ENCODE measurements at places on chromosomes 4 and X.
A peak's percentile ranks its signal among the peaks of the same experiment; 100 is the strongest.

DNA sequence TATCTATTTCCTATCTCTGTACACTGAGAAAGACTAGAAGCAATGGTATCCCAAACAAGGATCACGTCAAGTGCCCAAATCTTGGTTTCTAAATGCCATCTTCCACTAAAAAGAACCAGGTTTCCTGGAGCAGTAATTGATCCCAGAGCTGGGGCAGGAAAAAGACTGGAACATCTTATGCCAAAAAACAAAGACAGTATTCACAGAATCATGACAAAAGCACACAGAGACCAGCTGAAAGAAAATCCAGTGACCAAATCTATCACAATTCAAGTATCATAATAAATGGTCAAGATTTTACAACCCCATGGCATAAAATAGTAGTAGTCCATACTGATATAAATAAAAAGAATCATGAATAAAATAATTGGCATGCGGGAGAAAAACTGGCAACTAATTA, 44.9 kb downstream of the CENPC start:
- no peak for DNase-seq

- no peak for DNase-seq
Measured at GRCh38 chr4:189917161-189917891, 23.3 kb upstream of the FRG1 start.

GRCh38 chrX:101507986-101508385, 22.7 kb downstream of the ARMCX4 start:
- no peak for DNase-seq

GRCh38 chr4:169658196-169658595, 37.8 kb downstream of the CLCN3 start:
- no peak for DNase-seq

- no peak for DNase-seq
Measured at GRCh38 chr4:111675746-111676145, 469.5 kb upstream of the FAM241A start.

GRCh38 chr4:53937327-53937726, 127.1 kb downstream of the CHIC2 start:
- DNase-seq = no peak

GRCh38 chrX:29728639-29729038, 486.7 kb upstream of the MAGEB2 start:
- DNase-seq = no peak

- DNase-seq = no peak
Measured at GRCh38 chr4:38935391-38936073, 67.9 kb downstream of the FAM114A1 start.

- DNase-seq = no peak
Measured at GRCh38 chrX:97252111-97252510, 368.4 kb downstream of the RPA4 start.

DNA sequence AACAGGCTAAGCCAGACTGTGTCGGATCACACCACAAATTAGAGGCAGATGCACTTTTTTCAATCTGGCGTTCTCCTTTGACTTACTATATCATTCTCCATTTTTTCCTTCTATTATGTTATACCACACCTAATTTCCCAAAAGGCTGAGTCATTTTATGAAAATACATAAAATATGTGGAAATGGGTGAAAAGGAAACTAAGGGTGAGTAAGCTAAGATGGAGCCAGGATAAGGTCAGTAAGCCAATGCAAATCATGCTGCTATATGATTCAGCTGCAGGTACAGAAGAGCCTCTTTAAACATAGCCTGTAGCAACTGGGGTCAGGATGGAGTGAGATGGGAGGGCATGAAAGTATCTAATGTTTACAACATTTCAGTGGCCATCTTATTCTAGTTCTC, 94.0 kb upstream of the TEX13A start:
- no peak for DNase-seq

- no peak for DNase-seq
Measured at GRCh38 chr4:184420881-184421416, 53.4 kb downstream of the IRF2 start.

DNA sequence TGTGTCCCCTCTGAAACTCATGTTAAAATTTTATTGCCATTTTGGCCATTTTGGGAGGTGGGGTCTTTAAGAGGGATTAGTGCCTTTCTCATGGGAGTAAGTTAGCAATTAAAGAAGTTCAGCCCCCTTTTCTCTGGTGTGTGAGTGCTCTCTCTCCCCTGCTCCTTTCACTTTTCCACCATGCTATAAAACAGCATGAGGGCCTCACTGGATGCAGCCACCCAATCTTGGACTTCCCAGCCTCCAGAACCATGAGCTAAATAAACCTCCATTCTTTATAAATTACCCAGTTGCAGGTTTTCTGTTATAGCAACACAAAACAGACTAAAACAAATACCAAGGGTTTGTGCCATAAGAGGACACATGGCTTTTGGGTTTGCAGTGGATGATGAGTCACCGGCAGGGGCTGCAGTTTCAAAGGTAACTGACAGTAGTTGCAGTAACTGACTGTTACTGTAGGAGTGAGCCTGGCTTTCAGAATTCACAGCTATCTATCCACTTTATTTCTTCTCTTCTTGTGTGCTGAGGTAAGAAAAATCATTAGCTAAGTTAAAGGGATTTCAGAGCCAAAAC, 121.5 kb downstream of the PPEF1 start:
- no peak for DNase-seq

- no peak for DNase-seq
Measured at GRCh38 chr4:139942241-139942640, 211.7 kb downstream of the MAML3 start.

- DNase-seq = peak; percentile 39
Measured at GRCh38 chrX:71622576-71623450, 4.5 kb upstream of the CXCR3 start.

- no peak for DNase-seq
Measured at GRCh38 chrX:14590693-14591424, 61.5 kb downstream of the GLRA2 start.

DNA sequence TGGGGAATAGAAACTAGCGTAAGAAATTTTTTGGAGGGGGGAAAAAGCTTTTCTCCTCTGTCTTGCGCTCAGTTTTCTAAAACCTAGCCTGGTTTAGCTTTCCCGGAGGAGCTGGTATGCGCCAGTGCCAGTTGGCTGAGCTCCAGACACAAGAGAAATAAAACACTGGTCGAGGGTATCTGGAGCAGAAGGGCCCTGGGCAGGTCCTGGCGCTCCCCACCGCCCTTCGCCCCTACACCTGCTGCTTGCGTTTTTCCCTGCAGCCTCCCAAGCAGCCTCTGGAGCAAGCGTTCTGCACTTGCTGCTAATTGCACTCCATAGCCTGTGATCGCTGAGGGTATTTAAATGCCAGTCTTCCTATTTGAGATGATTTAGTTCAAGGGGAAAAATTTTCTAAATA, 816 bp downstream of the EREG start:
- no peak for DNase-seq

DNA sequence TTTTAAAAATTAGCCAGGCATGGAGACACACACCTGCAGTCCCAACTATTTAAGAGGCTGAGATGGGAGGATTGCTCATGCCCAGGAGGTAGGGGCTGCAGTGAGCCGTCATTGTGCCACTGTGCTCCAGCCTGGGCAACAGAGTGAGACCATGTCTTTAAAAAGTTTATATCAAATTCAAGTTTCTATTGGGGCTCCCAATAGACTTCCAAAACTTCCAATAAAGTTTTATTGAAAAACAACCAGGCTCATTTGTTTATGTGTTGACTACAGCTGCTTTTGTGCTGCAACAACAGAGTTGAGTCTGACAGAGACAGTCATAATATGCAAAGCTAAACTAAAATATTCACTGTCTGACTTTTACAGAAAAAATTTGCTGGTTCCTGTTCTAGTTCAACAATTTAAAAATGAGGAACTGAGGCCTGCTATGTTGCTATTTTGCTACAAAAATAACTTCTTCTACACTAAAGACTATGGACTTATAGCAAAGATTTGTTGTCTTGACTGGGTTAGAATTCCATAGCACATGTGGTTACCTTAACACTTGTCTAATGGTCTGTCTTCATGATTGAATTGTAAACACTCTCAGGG, 63.3 kb upstream of the RELL1 start:
- DNase-seq = no peak

GRCh38 chr4:102447413-102447812, 53.7 kb upstream of the NFKB1 start:
- no peak for DNase-seq

GRCh38 chr4:36786519-36786918, 458.0 kb upstream of the NWD2 start:
- no peak for DNase-seq

DNA sequence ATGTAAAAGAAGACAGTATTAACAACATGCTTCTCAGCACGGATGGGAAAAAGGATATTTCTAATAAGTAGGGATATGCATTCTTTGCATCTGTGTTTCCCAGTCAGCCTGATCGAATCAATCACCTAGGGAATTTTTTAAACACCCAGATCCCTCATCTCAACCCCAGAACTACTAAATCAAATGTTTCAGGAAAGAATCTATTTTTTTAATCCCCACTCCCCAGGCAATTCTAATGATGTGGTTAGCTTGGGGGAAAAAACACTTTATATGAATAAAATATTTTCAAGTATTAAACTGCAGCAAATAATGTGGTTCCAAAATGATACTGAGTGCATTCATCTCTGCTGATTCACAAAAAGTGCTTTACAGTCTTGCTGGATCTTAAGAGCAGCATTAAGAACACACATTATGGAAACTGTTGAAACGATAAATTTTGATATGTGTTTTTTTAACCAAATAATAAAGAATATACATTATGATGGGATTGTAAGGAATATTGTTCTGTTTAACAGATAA, 68.7 kb upstream of the GUCY1A1 start:
- no peak for DNase-seq

DNA sequence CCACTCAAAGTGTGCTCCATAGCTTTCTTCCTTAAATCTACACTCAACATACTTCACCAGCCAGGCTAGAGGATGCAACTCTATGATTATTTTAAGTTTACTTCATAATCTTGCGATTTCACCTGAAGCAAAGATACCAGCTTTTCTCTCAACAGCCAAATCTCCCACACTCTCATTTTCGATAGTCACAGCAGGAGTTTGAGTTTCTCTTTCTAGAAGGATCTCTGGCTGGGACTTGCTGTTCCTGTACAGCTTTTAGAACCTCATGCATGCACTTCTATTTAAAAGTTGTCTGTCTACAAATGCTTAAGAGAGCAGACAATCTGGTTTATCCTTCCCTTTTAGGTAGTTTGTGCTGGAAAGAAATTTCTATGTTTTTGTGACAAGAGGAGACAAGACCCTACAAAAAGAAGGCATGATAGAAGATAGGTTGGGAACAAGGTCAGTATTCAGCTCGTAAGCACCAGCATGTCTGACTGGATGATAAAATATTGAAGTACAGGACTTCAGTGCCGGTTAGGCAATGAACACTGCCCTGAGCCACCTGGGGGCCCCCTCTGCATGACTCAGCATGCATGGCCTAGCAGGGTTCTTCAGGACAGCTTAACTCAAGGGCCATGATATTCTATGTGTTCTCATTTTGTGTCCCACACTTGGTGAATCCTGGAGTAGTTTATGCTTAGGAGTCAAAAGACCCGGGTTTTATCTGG, 65.6 kb downstream of the ATXN3L start:
- DNase-seq = no peak

- no peak for DNase-seq
Measured at GRCh38 chrX:10231461-10231860, 74.7 kb downstream of the CLCN4 start.

DNA sequence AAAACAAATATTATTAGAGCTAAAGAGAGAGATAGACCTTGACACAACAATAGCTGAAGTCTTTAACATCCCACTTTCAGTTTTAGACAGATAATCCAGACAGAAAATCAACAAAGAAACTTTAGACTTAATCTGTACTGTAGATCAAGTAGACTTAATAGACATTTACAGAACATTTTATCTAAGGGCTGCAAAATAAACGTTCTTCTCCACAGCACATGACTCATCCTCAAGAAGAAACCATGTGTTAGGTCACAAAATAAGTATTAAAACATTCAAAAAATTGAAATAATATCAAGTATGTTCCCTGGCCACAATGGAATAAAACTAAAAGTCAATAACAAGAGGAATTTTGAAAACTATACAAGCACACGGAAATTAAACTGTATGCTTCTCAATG, 1510.3 kb upstream of the PCDH10 start:
- no peak for DNase-seq

GRCh38 chrX:16883487-16883804, 13.3 kb upstream of the RBBP7 start:
- no peak for DNase-seq

GRCh38 chrX:85244450-85245211, 840 bp downstream of the ZNF711 start:
- DNase-seq = no peak

DNA sequence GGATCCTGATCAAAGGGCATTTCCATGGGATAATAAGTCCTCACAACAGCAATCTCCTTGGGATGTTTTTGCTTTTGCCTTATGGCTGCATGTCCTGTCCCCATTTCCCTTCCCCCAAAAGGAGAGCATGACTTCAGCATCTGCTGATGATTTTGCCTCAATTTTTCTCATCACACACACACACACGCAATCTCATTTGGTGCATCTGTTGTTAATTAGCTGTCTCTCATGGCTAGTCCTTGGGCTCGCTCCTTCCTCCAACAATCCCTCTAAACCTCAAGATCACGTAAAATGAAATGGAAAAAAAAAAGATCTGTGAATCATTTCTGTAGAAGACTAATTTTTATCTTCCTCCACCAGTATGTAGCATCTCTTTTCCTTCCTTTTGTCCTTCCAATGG, 153.6 kb downstream of the RBMX2 start:
- no peak for DNase-seq

DNA sequence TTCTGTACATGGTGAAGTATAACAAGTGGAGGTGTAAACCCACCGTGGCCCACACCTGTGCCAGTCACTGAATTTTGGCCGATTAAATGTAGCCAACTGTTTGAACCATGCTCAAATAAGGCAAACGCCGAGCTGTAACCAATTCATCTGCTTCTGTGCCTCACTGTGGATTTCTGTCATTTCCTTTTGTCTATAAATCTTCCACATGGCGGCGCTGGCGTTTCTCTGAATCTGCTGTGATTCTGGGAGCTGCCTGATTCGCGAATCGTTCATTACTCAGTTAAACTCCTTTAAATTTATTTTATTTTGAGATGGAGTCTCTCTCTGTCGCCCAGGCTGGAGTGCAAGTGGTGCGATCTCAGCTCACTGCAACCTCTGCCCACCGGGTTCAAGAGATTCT, 19.2 kb downstream of the SUPT20HL2 start:
- no peak for DNase-seq

DNA sequence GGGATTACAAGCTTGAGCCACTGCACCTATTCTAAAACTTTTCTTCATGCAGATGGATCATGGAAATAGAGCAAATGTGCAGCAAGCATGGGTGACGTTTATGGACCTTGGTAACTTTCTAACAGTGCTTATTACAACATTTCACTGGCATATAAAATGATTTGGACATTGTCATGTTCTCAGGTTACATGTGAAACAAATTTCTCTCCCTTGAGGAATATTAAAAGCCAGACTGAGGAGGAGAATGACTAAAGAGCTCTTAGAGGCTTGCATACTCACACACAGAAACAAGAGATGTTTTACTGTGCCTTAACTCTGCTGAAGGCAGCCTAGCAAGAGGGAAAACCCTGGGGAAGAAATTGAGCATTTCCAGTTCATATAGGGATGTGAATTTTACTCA, 38.6 kb upstream of the GPR101 start:
- DNase-seq = no peak

- DNase-seq = peak; percentile 89
Measured at GRCh38 chrX:131783555-131784308, 239.4 kb upstream of the STK26 start.

Data from lower leg skin (tissue), 4 donors.